ENCODE measurements at places on chromosomes 4 and X.

DNA sequence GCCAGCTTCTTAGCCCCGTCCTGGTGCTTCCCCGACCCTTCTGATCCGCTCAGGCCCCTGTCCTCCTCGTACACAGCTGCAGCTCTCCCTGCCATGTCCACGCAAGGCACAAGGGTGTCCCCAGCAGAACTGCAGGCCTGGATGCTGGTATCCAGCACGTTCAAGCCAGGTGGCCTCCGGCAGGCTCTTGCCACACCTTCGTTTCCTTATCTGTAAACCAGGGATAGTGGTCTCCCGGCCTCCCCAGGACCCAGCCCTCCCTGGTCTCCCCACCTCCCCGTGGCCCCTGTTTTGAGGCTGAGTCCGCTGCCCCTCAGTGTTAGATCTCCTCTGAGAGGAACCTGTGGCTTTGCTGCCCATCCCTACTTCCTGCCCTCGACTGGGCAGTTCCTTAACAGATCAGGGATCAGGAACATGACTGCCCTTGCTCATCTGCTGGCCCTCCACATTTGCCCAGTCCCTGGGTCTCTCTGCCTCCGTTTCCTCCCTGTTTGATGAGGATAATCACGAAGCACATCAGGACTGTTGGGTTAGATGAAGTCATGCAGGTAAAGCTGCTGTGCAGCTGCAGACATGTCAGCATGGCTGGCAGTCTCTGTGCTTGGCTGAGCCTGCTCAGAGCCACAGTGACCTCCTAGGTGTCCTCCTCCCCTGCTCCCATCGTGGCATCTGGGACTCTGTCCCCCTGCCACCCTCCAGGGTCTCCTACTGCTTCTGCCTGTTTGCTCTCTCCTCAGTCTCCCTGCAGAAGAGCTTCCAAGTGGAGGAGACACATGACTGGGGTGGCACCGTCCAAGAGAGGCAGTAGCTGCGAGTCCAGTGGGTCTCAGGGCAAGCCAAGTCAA is 32.9 kb downstream of the PIGG start:
- no peak for DNase-seq

GRCh38 chr4:4555916-4556315 is 14.1 kb upstream of the STX18 start:
- DNase-seq, result no peak

DNA sequence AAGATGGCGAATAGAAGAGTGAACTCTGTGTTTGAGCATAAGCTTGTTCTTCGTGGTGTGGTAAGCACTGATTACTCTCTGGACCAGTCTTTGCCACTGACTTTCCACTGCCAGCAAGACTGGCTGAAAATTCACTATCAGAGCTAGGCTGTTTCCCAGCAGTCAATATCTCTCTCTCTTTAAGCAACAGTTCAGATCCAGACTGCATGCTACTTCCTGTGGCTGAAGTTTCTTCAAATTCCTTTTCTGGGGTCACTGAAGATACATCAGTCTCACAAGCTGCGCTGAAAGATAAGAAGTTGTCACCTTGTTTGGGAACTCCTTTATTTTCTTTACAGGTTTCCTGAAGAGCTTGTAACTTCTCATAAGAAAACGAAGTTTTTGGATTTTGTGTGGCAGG is 54.0 kb upstream of the FAM120C start:
- no peak for DNase-seq

GRCh38 chr4:11746734-11747133 is 318.0 kb upstream of the HS3ST1 start:
- DNase-seq, result no peak

- DNase-seq, result no peak
Measured at GRCh38 chr4:76905521-76905920, 7.6 kb upstream of the SOWAHB start.

DNA sequence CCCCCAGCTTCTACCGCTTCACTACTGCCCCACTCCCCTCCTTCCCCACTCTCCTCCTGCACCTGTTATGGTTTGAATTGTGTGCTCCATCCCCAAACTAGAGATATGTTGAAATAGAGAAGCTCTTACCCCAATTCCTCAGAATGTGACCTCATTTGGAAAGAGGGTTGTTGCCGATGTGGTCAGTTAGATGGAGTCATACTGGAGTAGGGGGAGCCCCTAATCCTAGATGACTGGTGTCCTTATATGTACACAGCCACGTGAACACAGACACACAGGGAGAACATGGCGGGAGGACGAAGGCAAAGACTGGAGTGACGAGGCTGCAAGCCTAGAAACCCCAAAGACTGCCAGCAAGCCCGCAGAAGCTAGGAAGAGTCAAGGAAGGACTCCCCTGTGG is 84.3 kb downstream of the FHDC1 start:
- no peak for DNase-seq

GRCh38 chr4:80189956-80190677 is 7.2 kb upstream of the PRDM8 start:
- DNase-seq, result no peak

GRCh38 chrX:78452356-78452755 is 124.9 kb upstream of the CYSLTR1 start:
- no peak for DNase-seq

- DNase-seq, result no peak
Measured at GRCh38 chrX:132837126-132837525, 121.3 kb downstream of the HS6ST2 start.

- no peak for DNase-seq
Measured at GRCh38 chrX:100674705-100675104, 30.7 kb downstream of the SRPX2 start.

DNA sequence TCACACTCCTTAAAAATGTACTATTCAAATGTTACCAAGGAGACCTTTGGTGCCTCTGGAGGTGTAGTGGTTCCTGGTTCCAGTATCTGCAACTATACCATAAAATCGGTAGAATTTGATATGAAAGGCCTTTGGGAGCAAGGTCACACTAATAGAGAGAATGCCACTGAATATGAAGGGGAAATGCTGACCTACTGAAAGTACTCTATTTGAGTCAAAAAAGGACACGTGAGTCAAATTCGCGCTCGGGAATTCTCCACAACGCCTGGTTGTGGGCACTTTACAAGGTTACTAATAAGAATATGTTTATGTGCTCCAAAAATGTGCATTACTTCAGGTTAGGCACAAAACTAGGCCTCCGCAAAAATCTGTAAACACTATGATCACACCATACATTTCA is 39.5 kb upstream of the RELL1 start:
- no peak for DNase-seq

DNA sequence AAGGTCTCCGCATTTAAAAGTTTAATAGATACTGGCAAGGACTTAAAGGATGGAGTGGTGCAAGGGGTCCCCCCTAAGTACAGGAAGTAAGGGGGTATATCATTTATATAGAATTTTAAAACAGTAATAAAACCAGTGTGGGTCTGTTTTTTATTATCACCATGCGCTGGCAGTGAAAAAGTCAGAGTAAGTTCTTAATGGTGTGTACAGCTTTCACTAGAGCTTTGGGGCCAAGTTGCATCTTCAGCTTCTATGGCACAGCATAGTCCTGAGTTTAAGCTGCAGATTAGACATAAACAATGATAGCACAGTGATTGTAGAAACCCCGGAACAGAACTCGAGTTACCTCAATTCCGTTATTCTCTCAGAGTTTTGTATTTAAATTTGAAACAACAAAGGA is 27.6 kb downstream of the RHOH start:
- DNase-seq, result peak; percentile 1

DNA sequence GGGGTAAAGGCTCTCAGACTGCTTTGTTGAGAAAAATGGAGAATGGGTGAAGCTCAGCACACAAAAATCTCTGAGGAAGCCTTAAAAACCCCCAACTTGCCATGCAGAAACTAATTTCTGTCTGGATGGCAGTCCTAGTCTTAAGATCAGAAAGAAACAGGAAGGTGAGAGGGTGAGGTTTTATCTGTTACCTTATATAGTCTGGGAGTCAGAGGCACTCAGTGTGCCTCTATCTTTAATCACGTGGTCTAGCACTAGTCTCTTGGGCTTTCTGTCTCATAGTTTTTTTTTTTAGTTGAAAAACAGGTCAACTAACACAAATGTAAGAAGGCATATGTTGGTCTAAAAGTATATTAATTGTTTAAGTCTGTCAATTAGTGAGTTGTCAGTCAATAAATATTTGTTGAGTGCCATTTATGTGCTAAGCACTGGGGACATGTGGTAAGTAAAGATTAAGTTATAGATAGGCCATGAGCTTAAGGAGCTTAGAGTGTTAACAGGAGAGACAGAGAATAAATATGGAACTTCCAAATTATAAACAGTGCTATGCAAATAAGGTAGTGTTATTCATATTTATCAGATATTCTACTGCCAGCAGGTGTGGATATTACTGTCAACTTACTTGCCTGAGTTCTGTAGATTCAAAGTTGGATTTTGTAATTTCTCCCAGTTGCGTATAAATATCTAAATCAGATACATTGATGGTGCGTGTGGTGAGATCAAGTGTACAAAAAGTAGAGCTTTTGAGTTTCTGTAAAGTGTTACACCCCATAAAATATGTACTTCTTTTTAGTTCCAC is 7.0 kb downstream of the CYBB start:
- no peak for DNase-seq

- no peak for DNase-seq
Measured at GRCh38 chrX:1264556-1264955, 4.1 kb upstream of the CSF2RA start.

- no peak for DNase-seq
Measured at GRCh38 chr4:112520598-112521122, 4.7 kb upstream of the NEUROG2 start.

- no peak for DNase-seq
Measured at GRCh38 chr4:26141051-26141721, 179.6 kb upstream of the RBPJ start.

GRCh38 chrX:40201329-40201885 is 103.6 kb upstream of the BCOR start:
- DNase-seq, result peak; percentile 5

- DNase-seq, result no peak
Measured at GRCh38 chr4:147755561-147756295, 23.8 kb downstream of the ARHGAP10 start.

DNA sequence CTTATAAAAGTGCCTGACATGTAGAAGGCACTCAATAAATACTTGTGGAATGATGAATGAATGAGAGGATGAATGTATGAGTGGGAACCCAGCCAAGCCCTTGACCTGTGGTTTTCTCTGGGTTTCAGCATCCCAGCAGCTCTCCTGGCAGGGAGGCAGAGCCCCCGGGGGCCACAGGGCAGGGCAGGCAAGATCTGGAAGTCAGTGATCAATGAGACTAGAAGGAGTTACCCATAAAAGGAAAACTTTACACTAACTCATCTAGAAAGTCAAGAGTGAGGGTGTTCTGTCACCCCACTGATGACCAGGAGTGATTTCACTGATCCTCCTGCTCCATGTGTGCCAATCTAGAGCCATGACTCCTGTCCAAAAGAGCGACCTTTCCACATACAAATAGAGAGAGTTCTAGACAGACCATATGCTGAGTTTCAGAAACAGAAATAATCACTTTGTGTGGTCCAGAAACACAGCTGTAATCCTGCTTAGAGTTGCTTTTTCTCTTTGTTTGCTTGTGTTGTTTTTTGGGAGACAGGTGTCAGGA is 37.4 kb downstream of the MGARP start:
- DNase-seq, result no peak

DNA sequence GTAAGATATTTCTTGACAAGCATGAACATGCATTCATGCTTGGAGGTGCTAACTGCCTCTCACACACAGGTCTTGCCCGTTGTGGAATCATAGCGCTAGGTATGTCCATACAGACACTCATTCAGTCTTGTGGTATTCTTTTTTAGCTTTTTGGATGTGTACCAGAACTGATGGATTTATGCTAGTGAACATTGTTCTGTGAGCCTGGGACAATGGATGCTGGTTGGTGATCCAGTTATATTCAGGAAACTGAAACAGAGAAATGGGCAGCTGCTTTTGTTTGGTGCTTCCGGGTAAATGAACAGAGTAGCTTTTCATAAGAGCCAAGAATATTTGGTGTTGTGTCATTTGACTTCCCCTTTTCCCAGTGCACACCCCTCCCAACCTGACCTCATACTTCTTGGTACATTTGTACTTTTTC is 78.9 kb upstream of the SLC4A4 start:
- DNase-seq, result no peak

- DNase-seq, result no peak
Measured at GRCh38 chr4:88953400-88953799, 103.6 kb downstream of the FAM13A start.

DNA sequence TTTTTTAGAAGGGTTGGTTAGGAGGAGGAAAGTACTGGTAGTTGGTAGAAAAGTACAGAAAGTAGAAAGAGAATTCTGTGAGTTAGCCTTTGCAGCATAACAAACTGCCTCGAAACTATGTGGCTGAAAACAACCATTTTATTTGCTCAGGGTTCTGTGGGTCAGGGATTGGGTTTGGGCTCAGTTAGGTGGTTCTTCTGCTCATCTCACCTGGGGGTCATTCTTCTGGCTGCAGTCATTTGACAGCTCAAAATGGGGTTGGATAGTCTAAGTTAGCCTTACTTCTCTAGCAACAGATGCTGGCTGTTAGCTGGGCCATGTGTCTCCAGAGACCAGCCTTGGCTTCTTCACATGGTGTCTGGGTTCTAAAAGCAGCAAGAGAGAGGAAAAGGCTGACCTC is 119.4 kb downstream of the SMIM20 start:
- DNase-seq, result no peak

GRCh38 chr4:146333187-146333894 is 119.0 kb downstream of the REELD1 start:
- DNase-seq, result peak; percentile 34

GRCh38 chr4:170729236-170729635 is 639.5 kb upstream of the AADAT start:
- DNase-seq, result no peak

DNA sequence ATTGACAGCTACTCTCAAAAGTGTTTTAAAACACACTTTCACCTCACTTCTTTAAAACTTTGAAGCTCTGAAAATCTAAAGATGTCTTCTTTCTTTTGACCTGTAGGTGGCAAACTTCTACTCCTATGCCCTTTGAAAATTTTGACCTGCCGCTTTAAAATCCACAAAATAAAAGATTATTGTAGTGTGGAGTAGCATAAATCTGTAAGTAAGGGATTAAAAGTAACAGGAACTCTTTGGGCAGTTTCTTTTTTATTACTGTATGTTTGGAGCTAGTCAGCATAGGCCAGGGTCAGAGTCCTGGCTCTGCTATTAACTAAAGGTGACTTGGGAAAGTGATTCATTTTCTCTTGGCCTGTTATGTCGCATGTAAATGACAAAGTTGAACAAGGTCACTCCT is 25.5 kb downstream of the BBS12 start:
- no peak for DNase-seq

GRCh38 chrX:617891-618290 is 12.7 kb upstream of the SHOX start:
- DNase-seq, result no peak

DNA sequence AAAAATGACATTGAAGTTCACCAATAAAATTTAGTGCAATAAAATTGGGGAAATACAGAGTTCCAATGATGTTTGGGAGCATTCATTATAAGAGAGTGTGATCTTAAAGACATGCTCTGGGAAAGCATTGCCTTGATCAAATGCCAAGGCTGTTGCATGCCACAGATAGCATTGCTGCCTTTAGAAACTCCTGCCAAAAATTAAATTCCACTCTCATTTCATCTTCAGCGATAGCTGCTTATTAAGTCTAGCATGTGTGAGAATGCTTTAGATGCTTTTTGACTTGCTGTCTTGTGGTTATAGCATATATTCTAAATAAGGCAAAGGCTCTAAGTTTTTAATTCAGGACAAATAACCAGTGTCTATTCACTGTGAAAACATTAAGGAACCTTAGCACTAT is 49.3 kb downstream of the NPNT start:
- no peak for DNase-seq

Data from stimulated activated CD4-positive, alpha-beta T cell treated with anti-CD3 and anti-CD28 coated beads, Interleukin-15, amount 100 ng/mL, for 24 hours (primary cell).